Fibroblast of villous mesenchyme (primary cell): ENCODE measurements at places on chromosomes 2 and 18. TPM values are rescaled to one million over a fixed set of nuclear protein-coding genes. Genes with fewer than 3 reads are reported as not detected.
A peak's percentile ranks its signal among the peaks of the same experiment; 100 is the strongest.

CRYGD gene
- not detected in 2 replicates for total RNA-seq

- DNase-seq, result no peak
These were observed 854.2 kb upstream of the ZEB2 start for GRCh38 chr2:145374165-145374564.

DNA sequence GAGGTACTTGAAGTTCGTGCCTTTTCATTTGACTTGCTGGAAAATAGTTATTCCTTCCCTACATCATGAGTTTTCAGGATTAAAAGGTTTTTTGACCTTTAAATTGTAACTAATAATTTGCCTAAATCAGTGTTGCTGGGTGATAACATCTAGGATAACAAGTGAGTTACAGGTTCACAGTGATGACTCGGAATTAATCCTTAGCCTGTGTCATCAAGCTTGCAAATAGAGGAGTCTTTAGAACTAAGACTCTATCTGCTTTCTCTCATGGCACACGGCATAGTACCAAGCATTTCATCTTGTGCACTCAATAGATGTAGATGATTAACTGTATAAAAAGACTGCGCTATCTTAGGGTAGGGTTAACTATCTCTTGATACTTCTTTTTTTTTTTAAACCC, 79.5 kb downstream of the CAMKMT start:
- no peak for DNase-seq

GRCh38 chr2:142130111-142131009, 456 bp downstream of the LRP1B start:
- peak; percentile 61 for DNase-seq

GRCh38 chr2:145110668-145111356, 590.9 kb upstream of the ZEB2 start:
- no peak for DNase-seq
